ENCODE measurements at places on chromosomes 7 and 10.

- DNase-seq = no peak
Observed at GRCh38 chr7:24884401-24884800, 95.6 kb downstream of the OSBPL3 start.

DNA sequence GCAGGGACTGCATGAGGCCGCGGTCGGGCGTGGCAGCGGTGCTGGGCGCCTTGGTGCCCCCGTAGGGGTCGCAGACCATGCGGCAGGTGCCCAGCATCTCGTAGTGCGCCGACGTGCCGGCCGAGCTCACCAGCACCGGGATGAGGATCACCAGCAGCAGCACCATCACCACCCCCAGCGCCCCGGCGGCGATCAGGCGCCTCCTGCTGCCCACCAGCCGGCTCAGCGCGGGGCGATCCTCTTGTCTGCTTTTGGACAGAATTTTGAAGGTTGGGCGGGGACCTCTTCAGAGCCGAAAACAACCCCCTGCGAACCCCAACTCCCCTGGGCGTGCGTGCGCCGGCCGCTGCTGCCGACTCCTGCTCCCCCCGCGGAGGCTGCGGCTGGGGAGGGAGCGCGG lies 779 bp downstream of the C1QL3 start:
- DNase-seq = no peak

DNA sequence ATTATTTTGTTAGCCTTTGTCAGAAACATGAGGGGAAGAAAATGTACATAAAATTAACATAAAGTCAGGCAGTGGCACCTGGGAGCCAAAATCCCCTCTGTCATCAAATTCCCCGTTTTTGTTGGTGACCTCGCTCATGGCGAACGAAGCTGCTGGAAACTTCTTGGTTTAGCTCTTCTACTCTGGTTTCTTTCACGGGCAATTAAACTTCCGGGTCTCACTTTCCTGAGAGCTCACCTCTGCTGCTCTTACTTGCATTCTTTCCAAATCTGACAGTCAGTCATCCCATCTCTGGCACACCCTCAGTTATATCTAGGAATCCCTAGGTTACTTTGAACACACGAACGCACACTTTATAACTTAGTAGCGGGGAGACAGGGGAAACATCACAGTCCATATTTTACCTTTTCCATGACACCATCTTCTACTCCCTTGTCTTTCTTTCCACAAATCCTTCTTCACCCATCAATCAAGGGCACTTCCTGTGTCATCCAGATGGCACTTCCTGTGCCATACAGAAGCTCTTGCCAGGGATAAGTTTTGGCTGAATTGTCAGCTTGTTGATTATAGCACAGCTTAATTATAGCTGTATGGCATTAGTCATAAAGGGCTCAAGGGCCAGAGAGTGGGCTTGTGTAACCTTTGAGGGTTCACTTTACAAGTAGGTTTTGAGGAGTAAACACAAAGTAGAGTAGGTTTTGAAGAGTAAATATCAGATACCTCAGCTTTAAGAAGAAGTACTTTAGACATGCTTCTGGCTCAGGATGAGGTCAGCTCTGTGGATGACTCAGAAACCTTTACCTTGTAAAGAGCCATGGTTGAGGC lies 105.1 kb downstream of the GATA3 start:
- DNase-seq = no peak

GRCh38 chr7:120207037-120207436 lies 65.9 kb upstream of the KCND2 start:
- DNase-seq = no peak

GRCh38 chr10:88755753-88756152 lies 4.1 kb upstream of the LIPN start:
- peak; percentile 18 for DNase-seq

GRCh38 chr7:139367438-139368155 lies 7.9 kb downstream of the LUC7L2 start:
- no peak for DNase-seq

DNA sequence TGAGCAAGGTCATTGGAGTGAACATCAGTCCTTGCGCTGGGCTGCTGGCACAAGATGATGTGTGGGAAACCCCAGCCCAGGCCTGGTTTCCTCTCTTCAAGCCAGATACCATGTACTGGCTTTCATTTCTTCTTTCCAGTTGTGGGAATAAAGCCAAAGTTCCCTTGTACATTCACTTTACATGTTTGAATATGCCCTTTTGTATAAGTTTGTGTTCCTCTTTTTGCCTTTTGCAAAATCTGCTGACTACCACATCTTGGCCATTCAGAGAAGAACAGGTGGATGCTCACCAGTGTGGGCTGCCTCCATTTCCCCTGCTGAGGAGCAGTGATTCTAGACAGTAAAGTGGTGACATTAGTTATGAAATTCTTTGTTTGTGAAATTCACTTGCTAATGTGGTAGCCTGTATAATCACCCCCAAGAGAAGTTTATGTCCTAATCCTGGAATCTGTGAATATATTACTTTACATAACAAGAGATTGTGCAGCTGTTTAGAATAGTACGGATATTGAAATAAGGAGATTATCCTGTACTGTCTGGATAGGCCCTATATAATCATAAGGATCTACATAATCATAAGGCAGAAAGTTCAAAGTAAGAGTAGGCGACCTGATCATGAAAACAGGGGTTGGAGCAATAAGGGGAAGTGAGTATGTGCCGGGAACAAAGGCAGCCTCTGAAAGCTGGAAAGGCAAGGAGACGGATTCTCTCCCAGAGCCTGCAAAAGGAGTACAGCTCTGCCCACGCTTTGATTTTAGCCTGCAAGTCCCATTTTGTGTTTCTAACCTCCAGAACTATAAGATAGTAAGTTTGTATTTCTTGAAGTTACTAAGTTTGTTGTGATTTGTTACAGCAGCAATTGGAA lies 18.8 kb upstream of the AOAH start:
- DNase-seq = peak; percentile 65

DNA sequence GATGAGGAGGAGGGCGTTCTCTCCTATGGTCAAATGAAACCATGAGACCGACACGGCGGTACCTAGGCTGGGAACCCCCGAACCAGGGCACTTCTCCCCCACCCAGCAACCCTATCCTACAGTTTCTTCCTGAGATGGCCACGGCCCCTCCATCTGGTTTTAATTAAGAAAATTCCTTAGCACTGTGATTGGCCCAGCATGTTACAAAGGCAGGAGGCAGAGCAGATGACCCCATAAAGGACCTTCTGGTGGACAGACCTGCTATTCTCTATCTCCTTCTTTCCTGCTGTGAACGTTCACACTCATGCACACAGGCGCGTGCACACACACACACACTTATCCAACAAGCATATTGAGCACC lies 129.4 kb downstream of the RGS10 start:
- DNase-seq = no peak

DNA sequence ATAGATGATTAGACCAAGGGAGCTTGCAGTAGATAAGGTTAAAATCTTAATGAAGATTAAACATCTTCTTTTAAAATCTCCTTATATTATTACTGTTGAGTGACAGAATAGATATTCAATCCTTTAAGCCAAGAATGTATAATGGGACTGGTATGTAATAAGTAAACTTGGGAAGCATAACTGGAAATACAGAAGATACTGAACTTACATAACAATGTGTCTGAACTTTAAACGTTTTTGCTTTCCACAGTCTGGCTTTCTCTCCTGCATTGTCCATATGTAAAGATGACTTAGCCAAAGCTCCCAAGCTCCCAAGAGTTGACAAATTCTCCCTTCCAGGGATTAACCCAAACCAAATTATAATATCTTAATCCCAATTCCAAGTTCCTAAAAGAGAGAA lies 129.8 kb downstream of the KCND2 start:
- DNase-seq = no peak

- no peak for DNase-seq
Observed at GRCh38 chr7:2157473-2158279, 75.1 kb downstream of the MAD1L1 start.

GRCh38 chr10:6200734-6201515 lies 1.8 kb upstream of the PFKFB3 start:
- DNase-seq = no peak

DNA sequence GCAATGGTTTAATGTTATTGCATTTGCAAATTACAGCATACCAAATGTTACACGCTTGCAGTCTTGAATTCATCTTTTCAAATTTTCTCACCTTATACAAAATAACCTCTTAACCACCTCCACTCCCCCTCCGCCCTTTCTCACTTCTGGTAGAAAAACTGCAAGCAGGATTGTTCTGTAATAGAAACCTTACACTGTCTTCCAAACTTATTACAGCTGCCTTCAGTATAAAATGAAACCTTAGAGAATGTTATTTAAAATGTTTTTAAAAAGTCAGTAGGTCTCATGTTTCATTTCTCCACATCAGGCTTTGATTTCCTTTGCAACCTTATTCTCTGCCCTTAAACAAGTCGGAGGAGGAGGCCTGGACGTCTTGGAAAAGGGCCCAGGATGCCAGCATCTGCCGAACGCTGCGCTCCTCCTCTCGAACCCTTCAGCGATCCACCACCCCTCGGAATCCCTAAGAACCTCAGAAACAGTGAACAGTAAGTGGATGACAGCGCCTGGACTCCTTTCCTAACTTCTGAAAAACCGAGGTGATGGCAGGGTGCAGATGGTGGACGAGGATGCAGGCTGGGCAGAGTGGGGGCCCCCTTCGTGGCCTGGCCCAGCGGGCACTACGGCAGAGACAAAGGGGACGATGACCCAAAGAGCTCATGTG lies 74.0 kb downstream of the FGFR2 start:
- DNase-seq = no peak

GRCh38 chr7:153503093-153503492 lies 549.1 kb upstream of the DPP6 start:
- no peak for DNase-seq

DNA sequence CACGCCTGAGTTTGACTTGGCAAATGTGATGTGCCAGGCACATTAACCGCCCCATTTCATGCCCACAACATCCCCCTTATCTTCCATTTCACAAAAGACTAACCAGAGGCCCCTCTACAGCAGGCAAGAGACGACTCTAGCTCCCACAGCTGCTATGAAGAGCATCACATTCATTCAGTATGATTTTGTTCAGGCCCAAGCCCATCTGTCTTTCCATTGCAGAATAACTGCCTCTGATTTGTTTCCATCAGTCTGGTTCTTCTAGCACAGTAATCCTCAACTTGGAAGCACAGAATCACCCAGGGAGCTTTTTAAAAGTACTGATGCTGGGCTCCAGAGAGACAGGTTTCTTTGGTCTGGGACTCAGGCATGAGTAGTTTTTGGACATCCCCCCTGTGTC lies 169.7 kb downstream of the NEURL1 start:
- no peak for DNase-seq

DNA sequence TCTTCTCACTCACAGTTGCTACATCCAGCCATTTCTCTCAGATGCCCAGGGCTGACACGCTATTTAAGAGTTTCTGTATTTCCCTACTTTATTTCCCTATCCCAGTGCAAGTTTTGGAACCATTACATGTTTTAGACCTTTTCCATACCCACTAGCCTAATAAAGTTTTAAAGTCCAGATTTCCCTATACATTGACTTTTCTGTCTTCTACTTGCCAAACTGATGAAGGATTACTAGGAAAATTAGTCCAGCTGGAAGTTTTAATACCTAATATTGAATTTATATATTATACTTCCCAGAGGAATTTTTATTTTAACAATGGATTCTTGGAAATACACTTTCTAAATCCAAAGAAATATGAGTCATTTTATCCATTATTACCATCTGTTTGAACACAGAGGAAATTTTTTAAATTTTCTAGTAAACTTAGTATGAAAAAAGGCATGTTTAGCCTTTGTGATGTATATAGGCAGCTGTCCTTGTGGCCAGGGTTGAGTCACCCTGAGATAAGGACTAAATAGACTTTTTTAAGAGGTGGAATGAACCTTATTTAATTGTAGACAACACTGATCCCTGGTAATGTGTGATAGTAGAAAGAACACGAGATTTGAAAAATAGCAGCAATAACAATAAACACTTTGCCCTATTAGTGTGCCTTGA lies 205.0 kb downstream of the TFEC start:
- DNase-seq = no peak

DNA sequence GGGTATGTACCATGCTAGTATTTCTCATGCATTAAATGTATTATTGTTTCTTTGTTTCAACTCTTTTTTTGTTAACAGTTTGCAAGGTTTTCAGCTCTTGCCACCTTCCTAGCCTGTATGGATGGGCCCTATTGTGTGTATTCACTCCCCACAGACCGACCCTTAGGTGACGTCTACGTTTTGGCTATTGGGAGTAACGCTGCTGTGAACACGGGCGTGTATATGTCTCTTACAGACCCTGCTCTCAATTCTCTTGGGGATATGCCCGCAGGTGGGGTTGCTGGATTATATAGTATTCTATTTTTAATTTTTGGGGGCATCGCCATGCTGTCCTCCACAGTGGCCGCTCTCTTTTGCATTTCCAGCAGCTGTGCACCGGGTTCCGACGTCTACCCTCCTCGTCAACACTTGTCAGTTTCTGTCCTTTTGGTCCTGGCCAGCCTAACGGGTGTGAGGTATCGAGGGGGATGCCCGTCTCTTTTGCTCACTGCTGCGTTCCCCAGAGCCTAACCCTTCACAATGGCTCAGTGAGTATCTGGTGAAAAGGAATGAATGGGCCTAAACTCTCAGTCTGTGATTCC lies 64.1 kb upstream of the GNA12 start:
- DNase-seq = no peak

GRCh38 chr10:84783386-84783785 lies 455.0 kb downstream of the CCSER2 start:
- no peak for DNase-seq

GRCh38 chr10:4094751-4095150 lies 309.7 kb upstream of the KLF6 start:
- DNase-seq = no peak

DNA sequence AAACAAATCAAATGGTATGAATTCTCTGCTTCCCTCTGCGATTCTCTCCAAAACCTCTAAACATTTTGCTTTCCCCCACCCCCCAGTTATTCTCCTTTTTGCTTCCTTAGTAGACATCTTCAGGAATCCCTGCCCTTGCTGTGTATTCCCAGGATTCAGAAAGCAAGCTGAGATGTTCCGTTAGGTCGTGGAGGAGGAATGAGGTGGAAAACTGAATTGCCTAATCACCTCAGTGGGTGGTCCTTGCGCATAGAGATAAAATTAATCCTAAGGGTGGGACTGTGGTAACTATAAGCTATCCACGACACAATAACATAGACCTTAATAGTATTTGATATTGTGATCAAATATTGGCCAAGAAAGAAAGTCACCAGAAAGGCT lies 49.1 kb upstream of the SEMA3C start:
- no peak for DNase-seq

- no peak for DNase-seq
Observed at GRCh38 chr7:36441344-36442022, 51.8 kb downstream of the ANLN start.

DNA sequence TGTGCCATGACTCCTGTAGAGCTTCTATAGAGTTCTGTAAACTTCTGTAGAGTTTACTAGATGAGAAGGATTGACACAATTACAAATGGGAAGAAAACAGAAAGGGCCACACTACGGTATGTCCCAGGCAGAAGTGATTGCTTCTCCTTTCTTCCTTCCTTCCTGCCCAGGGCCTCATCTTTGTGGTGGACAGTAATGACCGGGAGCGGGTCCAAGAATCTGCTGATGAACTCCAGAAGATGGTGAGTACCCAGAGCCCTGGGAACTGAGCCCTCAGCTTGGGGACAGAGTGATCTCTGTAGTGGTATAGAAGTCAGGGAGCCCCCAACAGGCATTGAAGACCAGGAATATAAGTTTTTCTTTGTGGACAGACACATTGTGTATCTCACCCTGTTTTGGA lies 1.7 kb downstream of the ARF5 start:
- DNase-seq = no peak

GRCh38 chr10:16519250-16519907 lies 2.3 kb downstream of the C1QL3 start:
- no peak for DNase-seq
